ENCODE measurements at places on chromosomes 16 and 17.

DNA sequence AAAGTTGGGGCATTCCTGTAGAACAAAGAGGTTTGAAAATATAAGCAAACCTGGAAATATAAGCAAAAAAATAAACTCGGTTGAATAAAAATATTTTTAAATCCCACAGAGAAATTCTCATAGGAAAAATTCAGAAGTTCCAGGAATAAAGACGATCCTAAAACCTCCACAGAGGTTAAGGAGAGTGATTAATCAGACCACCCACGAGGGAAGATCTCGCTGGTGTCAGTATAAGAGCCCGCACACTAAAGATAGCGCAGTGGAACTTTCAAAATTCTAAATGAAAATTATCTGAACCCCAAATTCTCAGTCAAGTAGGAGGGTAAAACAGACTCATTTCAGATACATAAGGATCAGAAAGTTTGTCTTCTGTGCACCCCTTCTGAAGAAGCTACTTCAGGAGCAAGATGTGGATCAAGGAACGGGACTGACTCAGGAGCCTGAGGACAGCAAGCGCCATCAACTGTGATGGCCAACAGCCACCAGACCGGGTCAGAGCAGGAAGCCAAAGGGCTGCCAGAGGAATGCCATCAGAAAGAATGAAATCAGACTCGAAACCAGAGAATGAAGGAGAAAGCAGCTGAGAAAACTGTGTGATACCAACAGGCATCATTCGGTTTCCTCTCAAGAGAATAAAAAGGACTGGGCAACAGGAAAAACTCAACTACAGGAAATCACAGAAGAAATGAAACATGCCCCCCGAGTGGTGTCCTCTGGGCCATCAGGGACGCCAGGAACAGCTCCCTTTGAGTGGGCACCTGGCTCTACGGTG, 66.9 kb downstream of the CYTH1 start:
- DNase-seq: no peak

DNA sequence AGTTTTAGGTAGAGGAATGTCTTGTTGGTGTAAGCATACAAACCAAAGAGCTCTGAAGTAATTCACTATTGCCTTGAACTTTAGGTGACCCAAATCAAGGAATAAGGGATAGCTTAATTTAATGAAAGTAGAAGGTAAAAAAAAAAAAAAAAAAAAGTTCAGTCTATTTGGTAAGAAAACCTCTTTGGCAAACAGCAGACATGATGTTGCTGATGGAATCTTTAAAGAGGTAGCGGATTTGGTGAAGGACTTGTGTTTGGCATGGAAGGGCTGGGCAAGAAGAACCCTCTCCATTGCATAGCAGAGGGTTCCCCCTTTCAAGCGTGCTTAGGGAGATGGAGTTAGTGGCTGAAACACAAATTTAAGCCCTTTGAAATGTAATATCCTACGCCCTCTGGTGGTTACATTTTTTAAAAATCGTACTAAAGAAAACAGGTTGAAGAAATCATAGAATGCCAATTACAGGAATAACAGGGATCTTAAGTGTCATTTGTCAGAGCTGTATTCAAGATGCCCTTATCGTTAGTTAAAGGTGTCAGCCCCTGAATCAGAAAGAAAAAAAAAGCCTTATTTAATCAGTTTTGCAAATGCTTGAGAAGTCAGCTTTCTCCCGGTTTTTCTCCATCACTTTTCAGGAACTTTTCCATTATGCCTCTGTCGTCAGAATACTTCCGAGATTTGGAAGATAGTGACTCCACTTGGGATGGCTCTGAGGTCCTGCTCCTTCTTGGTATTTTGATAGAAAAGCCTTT, 383.1 kb downstream of the KCNJ2 start:
- no peak for DNase-seq

GRCh38 chr16:78729687-78730086, 630.2 kb downstream of the WWOX start:
- DNase-seq: no peak

DNA sequence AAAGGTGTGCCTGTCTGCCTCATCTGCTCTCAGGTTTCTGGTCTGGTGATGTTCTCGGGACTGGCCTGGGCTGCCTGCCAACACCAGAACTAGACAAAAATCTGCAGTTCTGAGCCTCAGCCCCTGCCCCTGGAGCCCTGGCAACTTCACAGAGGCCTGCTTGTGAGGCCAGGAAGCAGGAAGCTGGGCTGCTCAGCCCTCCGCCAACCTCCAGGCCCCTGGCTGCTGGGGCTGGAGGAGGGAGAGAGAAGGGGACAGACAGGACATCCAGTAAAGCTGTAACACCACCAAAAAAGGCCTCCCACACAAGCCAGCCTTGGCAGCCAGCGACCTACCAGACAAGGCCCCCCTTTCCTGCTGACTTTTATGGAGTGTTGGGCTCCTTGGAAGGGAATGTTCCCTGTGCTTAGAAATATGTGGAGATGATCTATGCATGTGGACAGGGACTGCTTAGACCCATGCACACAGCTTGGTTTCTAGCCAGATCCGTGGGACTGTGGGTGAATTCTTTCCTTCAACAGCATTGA, 157.6 kb downstream of the XYLT1 start:
- no peak for DNase-seq

GRCh38 chr17:81484195-81484979, 28.2 kb downstream of the ACTG1 start:
- peak; percentile 88 for DNase-seq

DNA sequence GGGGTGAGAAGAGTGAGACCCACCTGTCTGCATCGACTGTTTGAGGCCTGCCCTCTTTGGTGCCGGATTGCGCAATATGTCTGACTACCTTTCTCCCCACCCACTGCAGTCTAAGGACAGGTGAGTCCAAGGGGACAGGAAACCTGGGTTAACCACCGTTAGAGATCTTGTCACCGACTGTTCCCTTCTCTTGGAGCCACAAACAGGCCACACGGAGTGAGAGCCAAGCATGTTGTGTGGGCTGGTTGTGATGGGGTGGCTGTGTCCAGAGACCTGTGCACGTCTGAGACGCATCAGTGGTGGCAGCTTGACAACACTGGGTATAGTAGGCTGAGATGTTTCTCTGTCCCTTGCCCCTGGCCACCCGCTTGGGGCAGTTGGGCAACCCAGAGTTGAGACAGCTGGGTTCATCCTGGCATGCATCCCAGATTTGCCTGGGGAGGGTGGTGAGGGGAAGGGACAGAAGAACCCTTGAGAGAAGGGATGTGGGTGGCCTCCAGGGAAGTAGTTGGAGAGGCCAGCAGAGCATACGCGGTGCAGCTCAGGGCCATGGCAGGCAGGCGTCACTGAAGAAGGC, 21.4 kb downstream of the MPRIP start:
- DNase-seq: peak; percentile 61

GRCh38 chr17:40870136-40870535, 3.1 kb upstream of the KRT12 start:
- no peak for DNase-seq

DNA sequence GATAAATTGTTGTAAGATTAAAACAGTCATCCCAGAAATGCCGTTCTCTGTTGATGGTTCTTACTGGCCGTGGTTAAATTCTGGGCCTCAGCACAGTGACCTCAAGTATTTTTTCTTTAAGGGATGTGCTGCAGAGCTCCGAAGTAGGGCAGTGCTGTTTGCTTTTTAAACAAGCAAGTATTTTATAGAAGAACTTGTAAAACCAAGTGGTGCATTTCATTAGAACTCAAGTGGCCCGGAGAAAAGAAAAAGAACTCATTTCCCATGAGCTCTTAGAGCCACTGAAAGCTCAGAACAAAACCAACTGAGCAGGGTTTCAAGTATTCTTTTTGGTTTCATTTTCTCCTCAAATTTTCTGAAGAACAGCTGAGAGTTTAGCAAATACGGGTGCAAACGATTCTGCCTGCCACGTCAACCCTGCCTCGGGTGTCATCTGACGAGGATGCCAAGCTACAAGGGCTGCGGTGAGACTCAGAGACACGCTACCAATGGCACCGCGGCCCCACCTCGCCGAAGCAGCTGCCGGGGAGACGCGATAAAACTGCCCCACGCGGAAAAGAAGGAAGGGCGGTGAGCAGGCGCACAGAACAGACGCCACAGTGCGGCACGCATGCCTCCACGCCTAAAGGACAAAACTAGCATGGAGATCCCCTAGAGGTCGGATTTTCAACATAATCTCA, 6.3 kb downstream of the LMF1 start:
- no peak for DNase-seq

DNA sequence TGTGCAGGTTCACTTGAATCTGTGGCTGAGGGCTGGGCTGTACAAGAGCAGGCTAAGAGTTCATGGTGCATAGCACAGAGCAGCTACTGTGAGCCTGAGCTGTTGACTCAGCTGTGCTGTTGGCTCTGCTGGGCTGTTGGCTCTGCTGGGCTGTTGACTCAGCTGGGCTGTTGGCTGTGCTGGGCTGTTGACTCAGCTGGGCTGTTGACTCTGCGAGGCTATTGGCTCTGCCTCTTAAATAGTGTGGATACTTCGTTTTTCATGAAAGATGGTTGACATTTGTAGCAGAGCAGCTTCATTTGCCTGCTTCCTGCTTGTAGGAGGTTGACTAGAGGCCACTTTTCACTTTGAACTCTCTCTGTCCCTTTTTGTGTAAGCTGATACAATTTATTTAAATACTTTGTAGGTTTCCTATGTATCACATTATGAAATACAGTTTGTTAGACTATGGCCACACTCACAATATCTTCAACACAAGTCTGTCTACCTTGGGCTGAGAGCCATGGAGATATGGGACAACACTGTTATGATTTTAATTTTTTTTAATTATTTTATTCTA, 40.3 kb upstream of the CCNF start:
- DNase-seq: no peak

DNA sequence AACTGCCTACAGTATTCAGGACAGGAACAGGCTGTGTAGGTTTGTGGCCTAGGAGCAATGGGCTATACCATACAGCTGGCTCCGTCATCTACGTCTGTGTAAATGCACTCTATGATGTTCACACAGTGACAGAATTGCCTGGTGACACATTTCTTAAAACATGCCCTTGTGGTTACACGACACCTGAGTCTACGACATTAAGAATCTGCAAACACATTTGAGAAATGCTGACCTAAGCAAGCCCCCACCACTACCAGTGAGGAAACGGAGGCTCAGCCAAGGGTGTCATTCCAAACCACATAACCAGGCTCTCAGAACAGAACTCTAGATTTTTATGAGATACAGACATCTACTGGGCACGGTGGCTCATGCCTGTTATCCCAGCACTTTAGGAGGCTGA, 23.5 kb downstream of the USP36 start:
- DNase-seq: no peak

DNA sequence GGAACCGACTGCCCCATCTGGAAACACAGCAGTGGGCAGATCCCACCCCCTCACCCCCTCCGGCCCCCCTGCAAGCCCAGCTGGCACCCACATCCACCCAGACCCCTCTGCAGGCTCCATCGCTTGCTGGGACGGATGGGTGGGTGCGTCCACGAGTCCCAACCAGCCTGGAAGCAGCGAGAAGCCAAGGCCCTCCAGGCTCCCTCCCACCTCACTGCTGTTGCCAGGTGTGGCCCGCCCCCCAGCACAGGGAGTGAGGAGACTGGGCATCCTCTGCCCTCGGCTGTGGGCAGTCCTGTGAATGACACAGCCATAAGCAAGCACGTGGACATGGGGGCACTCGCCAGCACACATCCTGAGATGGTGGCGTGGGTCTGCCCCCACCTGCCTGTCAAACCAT, 11.4 kb downstream of the TMEM11 start:
- no peak for DNase-seq

All from left ventricle myocardium inferior (tissue), 1 donor.